ENCODE measurements at places on chromosomes 11 and 22.

DNA sequence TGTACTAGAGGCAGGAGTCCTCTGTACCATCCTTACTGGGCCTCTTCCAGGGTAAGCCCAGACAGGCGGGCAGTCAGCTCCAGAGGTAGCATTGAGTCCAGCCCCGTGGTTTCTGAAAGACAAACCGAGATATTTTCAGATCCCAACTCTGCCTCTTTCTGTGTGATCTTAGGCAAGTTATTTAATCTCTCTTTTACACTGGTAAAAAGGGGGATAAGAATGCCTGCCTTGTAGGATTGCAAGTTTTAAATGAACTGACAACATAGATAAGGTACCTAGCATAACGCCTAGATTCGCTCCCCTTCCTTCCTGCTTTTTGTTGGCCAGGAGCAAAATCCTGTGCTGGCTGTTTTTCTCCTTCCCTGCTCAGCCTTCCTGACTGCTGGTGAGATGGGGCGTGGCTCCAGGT, 56.4 kb upstream of the NNMT start:
- DNase-seq = no peak

DNA sequence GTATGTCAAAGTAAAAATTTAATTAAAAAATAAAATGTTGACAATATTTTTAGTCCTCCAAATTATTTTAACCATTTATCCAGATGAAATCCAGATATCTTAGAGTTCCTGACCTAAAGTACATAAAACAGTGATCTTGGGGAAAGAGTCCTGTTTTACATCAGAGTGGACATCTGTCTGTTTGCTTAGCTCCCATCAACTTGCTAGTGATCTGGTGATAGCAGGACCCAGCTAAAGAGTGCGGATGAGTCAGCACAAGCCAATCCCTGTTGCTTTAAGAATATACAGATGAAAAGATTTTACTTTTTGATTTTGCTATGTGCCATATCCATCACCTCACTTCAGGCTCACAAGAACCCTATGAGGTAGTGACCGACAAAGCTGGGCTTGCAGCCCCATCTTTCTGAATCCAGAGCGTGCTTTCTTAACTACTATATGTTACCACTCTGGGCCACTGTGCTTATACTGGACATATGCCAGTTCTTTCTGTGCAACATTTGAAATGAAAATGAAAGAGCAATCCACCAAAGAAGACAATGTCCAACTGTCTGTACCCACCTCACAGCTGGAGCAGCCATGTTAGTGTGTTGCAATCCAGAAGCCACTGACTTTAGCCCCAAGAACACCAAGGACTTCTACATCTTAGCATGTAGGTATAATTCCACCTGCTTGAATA, 167.6 kb upstream of the SESN3 start:
- no peak for DNase-seq

- no peak for DNase-seq
These were observed 3.6 kb downstream of the BCO2 start for GRCh38 chr11:112178936-112179335.

- DNase-seq = peak; percentile 80
These were observed 10.2 kb upstream of the LRRC32 start for GRCh38 chr11:76680518-76681425.

- no peak for DNase-seq
These were observed 13.5 kb upstream of the SPI1 start for GRCh38 chr11:47391711-47392432.

Measured in stimulated activated CD4-positive, alpha-beta T cell treated with anti-CD3 and anti-CD28 coated beads, Interleukin-15, amount 100 ng/mL, for 24 hours (primary cell).